ENCODE measurements at places on chromosomes 7 and 10. TPM values are rescaled to one million over a fixed set of nuclear protein-coding genes. Genes with fewer than 3 reads are reported as not detected.

GRCh38 chr7:12637819-12638592, 49.4 kb upstream of the ARL4A start:
- no peaks in the 10 kb centered on the region for H3K4me1 ChIP-seq
- H3K27me3 ChIP-seq: no peaks in the 10 kb centered on the region
- no peaks in the 10 kb centered on the region for H3K36me3 ChIP-seq
- no peak overlapping the region for H3K27ac ChIP-seq
- no peak for DNase-seq

GRCh38 chr7:38368191-38368605, 94.8 kb upstream of the TARP start:
- H3K4me3 ChIP-seq: no peak overlapping the region
- H3K27me3 ChIP-seq: peaks cover 12% of the 10 kb centered on the region
- peak; percentile 82 for DNase-seq
- no peak overlapping the region for H3K27ac ChIP-seq
- peaks cover 6% of the 10 kb centered on the region for H3K4me1 ChIP-seq

GRCh38 chr7:37092548-37092947, 356.1 kb downstream of the ELMO1 start:
- H3K4me3 ChIP-seq: no peak overlapping the region
- no peak overlapping the region for H3K27ac ChIP-seq
- peaks cover 19% of the 10 kb centered on the region for H3K4me1 ChIP-seq
- H3K36me3 ChIP-seq: no peaks in the 10 kb centered on the region
- DNase-seq: no peak
- H3K27me3 ChIP-seq: no peaks in the 10 kb centered on the region

- H3K36me3 ChIP-seq: peaks cover 7% of the 10 kb centered on the region
- DNase-seq: no peak
- H3K4me1 ChIP-seq: peaks cover 8% of the 10 kb centered on the region
Observed at GRCh38 chr10:21011433-21012018, 114.4 kb upstream of the NEBL start.

DNA sequence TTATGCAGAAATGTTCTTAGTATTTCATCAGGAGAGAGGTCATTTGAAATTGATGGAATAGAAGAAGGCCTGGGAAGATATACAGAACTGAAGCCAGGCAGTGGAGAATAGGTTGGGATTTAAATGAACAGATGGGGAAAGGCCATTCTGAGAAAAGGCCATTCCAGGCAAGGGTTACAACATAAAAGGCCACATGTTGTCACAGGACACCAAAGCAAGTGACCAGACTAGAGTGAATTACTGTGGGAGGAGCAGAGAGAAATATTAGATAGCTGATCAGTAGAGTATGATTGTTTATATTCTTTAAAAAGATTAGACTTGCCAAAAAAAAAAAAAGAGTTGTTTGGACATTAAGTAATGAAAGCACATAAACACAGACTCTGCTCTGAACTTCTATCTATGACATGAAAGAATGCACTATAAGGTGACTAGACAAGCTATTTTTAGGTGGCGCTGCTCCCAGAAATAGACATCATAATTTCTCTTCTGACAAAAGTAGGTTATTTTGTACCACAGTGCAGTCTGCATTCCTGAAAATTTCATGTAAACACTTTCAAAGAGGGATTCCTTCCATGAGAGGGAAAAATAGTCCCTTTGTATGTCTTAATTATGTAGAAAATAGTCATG, 55.2 kb upstream of the DKK1 start:
- no peaks in the 10 kb centered on the region for H3K27me3 ChIP-seq
- H3K27ac ChIP-seq: no peak overlapping the region
- H3K4me3 ChIP-seq: no peak overlapping the region
- DNase-seq: no peak

DNA sequence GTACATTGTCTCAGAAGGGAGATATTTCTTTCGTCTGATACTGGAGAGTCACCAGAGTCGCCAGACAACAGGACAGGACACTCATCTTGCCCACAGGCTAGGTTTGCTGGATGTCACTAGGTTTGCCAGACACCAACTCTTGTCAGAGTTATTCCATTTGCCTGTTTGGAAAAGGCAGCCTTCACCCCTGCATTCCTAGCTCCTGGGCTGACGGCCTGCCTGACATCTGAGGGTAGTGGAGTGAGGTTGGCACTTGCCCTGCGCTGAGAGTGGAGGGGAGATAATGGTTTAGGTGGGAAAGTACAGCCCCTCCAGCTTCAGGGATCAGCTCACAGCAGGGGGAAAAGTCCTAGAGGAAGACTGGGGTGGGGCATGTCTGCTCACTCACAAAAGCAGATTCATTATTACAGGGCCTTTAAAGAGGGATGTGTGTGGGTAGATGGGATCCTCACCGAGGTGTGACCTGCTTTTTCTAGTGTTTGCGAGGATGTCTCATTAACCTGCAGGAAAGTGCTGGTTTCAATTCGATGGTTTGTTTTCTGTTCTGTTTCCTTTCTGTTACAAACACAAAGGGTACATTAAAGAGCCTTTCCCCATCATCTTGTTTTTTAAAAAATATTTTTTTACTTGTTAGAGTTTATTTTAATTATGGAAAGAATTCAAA, 79.3 kb upstream of the TNS3 start:
- no peaks in the 10 kb centered on the region for H3K27me3 ChIP-seq
- H3K36me3 ChIP-seq: peaks cover 6% of the 10 kb centered on the region
- no peak overlapping the region for H3K27ac ChIP-seq
- DNase-seq: no peak
- H3K4me1 ChIP-seq: no peaks in the 10 kb centered on the region

DNA sequence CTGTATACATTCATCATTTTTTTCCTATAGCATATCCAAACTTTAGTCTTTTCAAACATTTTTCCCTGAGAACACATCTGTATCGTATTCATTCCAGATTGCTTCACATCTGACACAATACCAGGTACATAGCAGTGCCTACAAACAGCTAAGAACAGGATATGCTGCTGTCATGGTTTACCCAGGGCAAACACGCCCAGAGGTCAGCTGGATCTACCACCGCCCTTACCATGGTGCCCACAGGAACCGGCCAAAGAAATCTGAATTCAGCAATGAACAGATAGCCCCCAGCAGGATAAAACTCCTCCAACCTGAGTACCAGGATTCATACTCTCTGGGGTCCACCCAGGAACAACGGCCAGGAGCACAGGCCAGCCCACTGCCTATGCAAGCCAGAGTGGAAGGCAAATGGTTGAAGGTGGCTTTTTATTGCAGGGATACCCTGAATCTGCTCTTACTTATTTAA, 43.0 kb downstream of the TNS3 start:
- H3K27ac ChIP-seq: no peak overlapping the region
- H3K27me3 ChIP-seq: no peaks in the 10 kb centered on the region
- no peak overlapping the region for H3K4me3 ChIP-seq
- H3K36me3 ChIP-seq: peaks cover 14% of the 10 kb centered on the region

- no peaks in the 10 kb centered on the region for H3K36me3 ChIP-seq
- peak; percentile 58 for DNase-seq
- H3K27ac ChIP-seq: peak overlapping the region; percentile 100
- peaks cover 42% of the 10 kb centered on the region for H3K4me1 ChIP-seq
Observed at GRCh38 chr10:3805201-3805790, 20.3 kb upstream of the KLF6 start.

SP4 gene
- total RNA-seq: 4.4 TPM

ZNF488 gene
- total RNA-seq: 0.12 TPM

Measured in MCF 10A (cell line).